Stimulated activated CD4-positive, alpha-beta T cell treated with anti-CD3 and anti-CD28 coated beads, Interleukin-2, amount 100 ng/mL, for 24 hours (primary cell): ENCODE measurements at places on chromosomes 6 and 20.

- DNase-seq, result no peak
Measured at GRCh38 chr6:169406034-169406433, 152.4 kb upstream of the THBS2 start.

- no peak for DNase-seq
Measured at GRCh38 chr6:40383348-40384115, 203.6 kb downstream of the LRFN2 start.

DNA sequence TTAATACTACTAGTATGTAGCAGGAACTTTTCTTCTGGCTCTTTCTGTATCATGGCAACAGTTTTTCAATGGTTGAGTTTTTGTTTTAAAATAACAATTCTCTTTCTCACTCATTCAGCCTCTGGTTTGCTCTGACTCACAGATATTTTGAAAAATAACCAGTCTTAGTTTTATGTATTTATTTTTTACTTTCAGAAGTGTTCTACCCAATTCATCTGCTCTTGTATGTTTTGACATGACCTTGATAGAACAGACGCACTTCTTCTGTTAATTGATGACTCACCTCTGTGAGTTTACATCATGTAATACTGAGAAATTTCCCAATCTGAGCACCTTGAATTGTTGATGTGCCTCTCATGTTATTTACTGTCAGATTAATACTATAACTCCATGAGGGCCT lies 178.9 kb downstream of the SASH1 start:
- DNase-seq, result no peak

- DNase-seq, result no peak
Measured at GRCh38 chr6:139371421-139372203, 2.8 kb downstream of the CITED2 start.

GRCh38 chr20:32366380-32366779 lies 8.2 kb downstream of the ASXL1 start:
- DNase-seq, result no peak

DNA sequence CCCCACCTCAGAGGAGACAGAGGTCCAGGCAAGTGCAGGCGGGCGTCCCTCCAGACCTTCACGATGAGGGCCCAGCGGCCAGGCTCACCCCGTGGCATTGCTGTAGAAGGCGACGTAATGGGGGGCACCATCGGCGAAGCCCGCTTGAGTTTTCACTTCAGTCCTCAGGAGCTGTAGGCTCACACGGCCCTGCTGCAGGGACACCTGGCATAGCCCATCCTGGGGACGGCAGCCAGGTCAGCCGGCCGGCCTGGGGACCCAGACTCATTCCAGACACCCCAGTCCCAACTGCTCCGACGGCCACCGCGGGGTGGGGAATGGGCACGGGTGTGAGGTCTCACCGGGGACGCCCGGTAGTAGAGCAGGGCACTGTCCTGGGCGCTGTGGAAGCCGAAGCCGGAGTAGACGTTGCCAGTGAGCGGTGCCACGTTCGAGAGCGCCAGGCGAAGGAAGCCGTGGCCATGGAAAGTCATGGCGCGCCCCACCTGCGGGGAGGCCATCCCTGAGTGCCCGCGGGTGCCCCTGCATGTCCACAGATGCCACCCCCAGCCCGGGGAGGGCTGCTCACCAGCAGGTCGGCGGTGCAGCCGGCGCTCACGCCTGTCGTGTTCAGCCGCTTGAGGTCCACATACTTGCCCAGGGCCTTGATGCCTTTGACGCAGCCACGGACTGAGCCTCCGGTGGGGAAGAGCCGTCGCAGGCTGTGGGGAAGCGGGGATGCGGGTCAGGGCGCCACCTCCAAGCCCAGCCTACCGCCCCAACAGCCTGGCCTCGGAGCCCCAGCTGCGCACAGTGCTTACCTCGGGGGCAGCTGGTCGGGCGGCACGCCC lies 9.2 kb downstream of the ADRM1 start:
- no peak for DNase-seq
